ENCODE measurements at places on chromosomes 11 and 22.
A peak's percentile ranks its signal among the peaks of the same experiment; 100 is the strongest.

DNA sequence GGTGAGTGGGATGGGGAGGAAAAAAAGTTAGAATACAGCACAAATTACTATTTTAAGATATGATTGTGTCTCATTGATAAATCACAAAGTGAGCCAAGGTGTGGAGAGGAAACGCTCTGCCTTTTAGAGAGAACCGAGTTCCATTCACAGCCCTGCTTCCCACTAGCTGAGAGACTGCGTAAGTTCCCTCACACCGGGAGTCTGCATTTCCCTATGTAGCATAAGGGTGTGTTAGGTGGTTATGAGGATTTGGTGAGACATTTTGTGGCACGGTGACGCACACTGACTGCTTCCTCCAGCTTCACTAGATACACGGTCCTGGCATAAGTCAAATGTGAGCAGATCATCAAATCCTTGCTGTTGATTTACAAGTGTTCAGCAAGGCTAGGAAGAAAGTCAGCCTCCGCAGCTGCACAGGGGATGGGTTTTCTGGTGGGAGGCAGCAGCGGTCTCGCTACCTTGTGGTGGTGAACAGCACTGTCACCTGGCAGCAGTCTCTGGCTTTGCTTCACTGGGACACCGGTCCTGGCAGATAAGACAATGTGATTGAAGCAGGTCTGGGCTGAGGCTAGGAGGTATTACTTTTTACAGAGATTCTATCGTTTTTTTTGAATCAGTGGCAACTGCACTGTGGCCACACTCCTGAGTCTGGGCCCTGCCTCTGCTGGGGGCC lies 312.2 kb upstream of the B3GAT1 start:
- H3K27ac ChIP-seq: no peak overlapping the region
- no peak overlapping the region for H3K4me3 ChIP-seq
- DNase-seq: no peak
- H3K4me1 ChIP-seq: no peaks in the 10 kb centered on the region

DNA sequence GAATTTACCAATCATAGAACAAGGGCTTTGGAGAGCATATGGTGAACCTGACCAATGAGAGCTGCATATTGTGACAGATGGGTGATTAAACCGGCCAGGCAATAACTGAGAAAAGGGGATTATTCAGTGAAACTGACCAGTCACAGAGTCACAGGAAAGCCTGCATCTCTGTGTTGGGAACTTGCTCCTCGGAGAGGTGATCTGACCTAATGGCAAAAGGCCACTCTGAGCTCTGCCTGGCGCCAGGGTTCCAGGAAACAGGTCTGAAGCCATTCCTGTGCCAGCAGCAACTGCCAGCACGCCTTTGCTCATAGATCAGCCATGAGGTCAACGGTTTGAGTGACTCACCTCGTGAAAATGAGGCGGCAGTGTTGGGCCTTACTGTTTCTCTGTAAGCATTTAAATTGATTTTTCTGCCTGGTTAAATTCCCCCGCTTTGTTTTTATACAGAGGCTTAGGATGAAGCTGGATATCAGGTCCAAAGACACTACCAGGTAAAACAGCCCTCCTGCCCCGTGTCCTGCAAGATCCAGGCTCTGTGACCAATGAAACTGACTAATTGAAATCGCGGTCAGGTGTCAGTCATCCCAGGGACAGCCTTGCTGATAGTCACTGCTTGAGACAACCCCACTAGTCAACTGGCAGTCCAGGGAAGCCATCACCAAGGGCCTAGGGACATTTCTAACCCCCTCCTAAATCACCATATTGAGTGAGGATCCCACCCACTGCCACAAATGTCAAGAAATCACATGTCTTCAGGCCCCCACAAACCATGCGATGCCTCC lies 35.8 kb upstream of the MYOD1 start:
- DNase-seq: no peak
- H3K36me3 ChIP-seq: no peaks in the 10 kb centered on the region
- no peak overlapping the region for H3K27ac ChIP-seq

DNA sequence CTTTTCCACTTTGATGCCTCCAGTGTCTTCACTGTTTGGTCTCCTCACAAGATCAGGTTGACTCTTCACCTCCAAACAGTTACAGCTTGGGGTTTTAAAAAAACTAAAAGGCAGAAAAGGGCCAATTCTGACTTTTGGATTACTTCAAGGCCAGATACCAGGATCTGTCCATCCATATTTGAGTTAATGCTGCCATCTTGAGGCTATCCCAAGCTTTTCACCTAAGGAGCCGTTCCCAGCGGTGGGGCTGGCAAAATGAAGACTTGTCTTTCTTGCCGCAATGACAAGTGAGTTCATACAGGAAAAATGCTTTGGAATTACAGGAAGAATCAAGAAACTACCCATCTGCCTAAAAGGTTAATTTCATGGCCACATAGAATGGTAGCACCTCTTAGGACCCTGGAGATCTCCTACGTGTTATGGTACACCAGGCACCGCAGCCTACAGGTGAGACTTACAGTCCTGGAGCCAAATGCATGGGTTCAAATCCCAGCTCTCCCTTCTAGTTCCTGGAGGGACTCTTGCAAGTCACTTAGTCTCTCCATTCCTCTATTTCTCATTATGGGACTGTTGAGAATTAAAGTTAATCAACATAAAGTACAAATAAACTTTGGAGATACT lies 6.0 kb upstream of the OR5B21 start:
- H3K27ac ChIP-seq: no peak overlapping the region
- H3K4me1 ChIP-seq: no peaks in the 10 kb centered on the region
- H3K4me3 ChIP-seq: no peak overlapping the region
- H3K27me3 ChIP-seq: peaks cover 7% of the 10 kb centered on the region

DNA sequence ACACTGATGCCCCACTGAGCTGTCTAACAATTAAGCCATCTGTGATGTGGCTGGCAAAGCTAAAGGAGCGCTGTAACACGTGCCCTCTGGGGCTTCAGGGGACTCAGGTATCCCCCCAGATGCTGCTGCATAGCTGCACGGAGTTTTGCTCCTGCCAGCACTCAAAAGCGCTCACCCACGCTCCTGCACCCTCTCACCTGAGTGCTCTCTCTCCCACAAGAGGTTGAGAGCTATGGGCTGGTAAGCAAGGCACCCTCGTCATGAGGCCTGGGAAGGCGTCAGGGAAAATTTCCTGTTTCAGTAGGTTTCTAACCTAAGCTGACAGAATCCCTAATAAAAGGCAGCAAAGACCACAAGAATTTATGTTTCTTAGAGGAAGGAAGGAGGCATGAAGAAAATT lies 850.3 kb downstream of the OPCML start:
- no peak overlapping the region for H3K4me3 ChIP-seq
- H3K36me3 ChIP-seq: no peaks in the 10 kb centered on the region
- DNase-seq: no peak
- peaks cover 5% of the 10 kb centered on the region for H3K27me3 ChIP-seq

DNA sequence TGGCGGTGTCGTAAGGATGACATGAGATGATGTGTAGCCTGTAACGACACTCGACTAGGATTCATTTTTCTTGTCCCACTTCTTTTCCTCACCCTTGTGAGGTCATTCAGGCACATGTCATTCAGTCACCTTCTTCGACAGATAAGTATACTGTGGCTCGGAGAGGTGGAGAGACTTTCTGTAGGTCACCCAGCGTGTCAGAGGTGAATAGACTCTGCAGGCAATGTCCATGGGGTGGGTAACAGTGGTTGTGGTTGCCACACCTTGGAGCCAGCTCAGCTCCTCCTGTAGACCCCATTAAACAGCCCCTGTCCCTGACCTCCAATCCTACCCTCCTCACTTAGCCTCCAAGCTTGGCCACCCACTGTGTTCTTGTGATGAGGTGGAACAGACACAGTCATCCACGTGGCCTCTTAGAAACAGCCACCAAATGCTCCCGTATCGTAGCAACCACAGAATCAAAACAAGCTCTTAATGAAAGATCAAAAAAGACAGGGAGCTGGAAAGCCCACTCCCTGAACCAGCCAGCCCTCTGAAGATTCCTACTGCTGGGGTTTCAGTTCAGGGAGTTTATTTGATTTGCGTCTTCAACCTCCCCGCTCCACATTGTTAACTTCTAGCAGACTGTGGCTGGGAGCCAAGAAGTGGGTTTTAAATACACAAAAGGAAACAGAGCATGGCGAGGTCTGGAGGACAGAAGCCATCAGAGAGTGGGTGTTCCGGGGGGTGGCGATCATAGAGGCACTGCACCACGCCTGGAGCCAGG lies 89.0 kb upstream of the GRK3 start:
- peaks cover 9% of the 10 kb centered on the region for H3K4me1 ChIP-seq
- peak; percentile 58 for DNase-seq
- no peaks in the 10 kb centered on the region for H3K36me3 ChIP-seq
- no peak overlapping the region for H3K4me3 ChIP-seq
- no peak overlapping the region for H3K27ac ChIP-seq
- H3K27me3 ChIP-seq: no peaks in the 10 kb centered on the region

DNA sequence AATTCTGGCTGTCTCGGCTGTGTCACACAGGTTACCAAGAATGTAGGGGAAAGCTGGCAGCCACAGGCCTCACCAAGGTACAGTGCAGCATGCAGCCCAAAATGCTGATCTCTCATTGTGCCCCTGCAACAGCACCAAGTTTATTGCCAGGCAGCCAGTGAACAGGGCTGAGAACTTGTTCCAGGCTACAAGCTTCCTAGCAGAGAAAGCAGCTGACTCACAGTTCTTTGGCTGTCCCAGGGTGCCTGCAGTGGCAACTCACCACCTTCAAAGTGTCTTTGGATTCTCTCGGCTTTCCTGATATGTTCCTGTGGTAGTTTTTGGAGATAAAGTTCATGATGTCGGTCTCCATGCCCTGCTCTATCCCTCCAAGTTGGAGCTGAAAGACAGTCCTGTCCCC lies 719.1 kb upstream of the ANO3 start:
- H3K27me3 ChIP-seq: no peaks in the 10 kb centered on the region
- no peaks in the 10 kb centered on the region for H3K36me3 ChIP-seq
- no peak overlapping the region for H3K4me3 ChIP-seq
- H3K27ac ChIP-seq: no peak overlapping the region

DNA sequence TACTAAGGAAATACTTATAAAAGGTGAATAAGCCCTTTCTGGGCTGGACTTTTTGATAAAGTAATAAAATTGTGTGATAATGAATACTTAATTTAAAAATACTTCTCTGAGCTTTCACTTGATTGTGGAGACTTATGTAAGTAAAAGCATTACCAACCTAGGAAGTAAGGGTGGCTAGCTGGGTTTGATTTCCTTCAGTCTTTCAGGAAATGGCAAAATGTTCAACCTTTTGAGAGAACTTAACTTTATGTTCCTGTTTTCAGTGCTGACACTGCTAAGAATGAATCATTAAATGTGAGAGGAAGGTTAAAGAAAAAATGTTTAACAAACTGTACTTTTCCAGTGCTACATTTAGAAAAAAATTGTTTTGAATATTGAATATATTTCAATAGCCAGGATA lies 900.3 kb downstream of the METTL15 start:
- no peaks in the 10 kb centered on the region for H3K4me1 ChIP-seq
- no peaks in the 10 kb centered on the region for H3K27me3 ChIP-seq
- no peak for DNase-seq
- no peak overlapping the region for H3K4me3 ChIP-seq
- no peak overlapping the region for H3K27ac ChIP-seq

DNA sequence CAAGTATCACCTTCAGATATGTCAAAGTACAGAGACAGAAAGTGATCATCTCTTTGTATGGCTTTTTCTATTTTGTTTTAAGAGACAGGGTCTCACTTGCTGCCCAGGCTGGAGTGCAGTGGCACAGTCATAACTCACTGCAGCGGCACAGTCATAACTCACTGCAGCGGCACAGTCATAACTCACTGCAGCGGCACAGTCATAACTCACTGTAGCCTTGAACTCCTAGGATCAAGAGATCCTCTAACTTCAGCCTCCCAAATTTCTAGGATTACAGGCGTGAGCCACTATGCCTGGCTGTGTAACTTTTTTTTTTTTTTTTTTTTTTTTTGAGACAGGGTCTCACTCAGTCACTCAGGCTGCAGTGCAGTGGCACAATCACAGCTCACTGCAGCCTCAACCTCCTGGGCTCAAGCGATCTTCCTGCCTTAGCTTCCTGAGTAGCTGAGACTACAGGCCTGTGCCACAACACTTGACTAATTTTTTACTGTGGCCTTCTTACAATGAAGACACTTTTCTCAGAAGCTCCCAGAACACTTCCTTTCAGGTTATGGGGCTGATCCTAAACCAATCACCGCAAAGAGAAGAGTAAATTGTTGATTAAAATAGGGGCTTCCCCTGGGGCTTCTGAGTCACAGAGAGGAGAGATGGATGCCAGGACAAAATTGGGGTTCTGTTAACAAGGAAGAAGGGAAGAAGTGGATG lies 9.0 kb upstream of the HIKESHI start:
- no peaks in the 10 kb centered on the region for H3K27me3 ChIP-seq
- no peaks in the 10 kb centered on the region for H3K4me1 ChIP-seq
- H3K4me3 ChIP-seq: no peak overlapping the region
- no peaks in the 10 kb centered on the region for H3K36me3 ChIP-seq
- DNase-seq: no peak

DNA sequence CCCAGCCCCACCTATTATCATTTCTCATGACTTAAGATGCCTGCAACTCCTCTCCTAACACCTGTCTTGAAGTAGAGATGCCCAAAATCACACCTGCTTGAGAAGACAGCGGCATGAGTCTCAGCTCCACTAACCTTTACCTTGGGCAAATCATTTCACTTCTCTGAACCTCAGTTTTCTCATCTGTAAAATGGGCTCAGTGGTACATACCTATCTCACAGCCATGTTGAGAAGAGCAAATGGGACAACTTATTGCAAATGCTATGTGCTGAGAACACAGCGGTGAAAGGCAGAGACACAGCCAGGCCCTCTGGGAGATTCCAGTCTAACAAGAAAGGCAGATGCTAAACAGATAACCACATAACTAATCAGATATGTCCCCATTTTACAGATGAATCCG lies 7.8 kb downstream of the TST start:
- H3K36me3 ChIP-seq: no peaks in the 10 kb centered on the region
- DNase-seq: no peak
- H3K27me3 ChIP-seq: no peaks in the 10 kb centered on the region
- peaks cover 4% of the 10 kb centered on the region for H3K4me1 ChIP-seq
- H3K27ac ChIP-seq: no peak overlapping the region
- no peak overlapping the region for H3K4me3 ChIP-seq

DNA sequence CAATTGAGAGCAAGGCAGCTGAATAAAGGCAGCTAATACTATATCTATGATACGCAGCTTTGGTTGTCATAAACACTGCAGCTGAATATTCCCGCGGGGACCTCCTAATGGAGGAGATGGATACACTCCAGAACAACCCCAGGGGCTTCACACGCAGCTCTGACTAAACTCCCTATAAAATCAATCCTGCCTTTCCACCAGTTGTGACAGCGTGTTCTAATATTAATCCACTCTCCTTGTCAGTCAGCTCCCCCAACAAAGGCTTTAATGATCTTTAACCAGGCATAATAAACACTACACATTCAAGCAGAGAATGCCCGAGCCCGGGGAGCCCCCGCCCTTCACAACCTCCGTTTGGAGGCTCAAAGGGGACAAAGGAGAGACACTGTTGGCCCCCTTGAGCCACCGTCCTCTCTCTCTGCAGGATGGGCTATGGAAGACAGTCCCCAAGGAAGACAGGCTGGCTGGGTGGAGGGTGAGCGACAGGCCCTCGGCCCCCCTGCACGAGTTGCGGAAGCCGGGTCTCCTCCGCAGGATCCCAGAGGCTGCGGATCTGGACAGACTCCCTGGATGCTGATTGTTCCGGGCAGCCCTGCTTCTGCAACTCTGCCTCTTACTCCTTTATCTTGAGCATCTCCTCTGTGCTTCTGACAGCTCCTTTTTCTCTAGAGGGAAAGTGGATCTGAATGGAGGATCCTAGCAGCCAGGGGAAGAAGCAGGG lies 565.2 kb downstream of the BUD13 start:
- H3K27ac ChIP-seq: no peak overlapping the region
- peak; percentile 37 for DNase-seq
- no peaks in the 10 kb centered on the region for H3K36me3 ChIP-seq
- peaks cover 15% of the 10 kb centered on the region for H3K27me3 ChIP-seq
- H3K4me1 ChIP-seq: peaks cover 3% of the 10 kb centered on the region

- H3K27ac ChIP-seq: no peak overlapping the region
- no peaks in the 10 kb centered on the region for H3K4me1 ChIP-seq
- H3K4me3 ChIP-seq: no peak overlapping the region
Measured at GRCh38 chr11:134245434-134245833, 7.7 kb downstream of the THYN1 start.

Measured in hepatocyte (in vitro differentiated cells).